GM23248 (cell line): ENCODE measurements at places on chromosomes 2 and 18.
A peak's percentile ranks its signal among the peaks of the same experiment; 100 is the strongest.

DNA sequence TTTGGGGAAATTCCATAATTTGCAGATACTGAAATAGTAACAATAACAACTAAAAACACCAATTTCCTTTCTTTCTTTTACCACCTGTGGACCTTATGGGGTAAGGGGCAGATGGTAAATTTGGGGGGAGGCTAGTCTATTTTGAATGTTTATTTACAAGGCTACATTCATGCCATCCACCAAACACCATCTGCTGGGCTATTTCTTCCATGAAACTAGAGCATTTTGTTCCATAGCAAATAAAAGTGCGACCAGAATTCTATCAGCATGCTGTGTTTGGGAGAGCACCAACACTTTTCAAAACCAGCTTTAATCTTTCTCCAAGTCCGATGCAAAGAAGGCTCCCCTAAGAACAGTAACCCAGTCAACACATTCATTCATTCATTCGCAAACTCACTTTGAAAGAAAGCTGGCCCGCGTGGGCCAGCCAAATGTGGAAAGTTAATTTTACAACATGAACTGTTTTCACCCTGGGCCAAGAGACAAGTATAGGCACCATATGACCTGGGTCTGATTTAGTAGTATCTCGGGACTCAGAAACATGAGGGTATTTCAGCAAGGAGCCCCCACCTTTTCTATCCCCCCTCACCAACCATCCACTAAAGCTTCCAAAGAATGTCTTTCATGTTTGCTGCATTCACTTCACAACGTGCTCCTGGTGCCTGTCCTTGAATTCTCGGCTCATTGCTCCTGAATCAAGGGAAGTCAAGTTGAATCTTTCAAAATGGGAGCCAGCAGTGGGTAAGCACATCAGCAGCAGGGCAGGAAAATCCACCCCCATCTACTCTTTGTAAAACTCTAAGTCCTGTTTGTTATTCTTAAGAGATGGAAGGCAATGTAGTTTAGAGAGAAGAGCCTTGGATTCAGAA is 210.6 kb downstream of the C1D start:
- no peak for DNase-seq

DNA sequence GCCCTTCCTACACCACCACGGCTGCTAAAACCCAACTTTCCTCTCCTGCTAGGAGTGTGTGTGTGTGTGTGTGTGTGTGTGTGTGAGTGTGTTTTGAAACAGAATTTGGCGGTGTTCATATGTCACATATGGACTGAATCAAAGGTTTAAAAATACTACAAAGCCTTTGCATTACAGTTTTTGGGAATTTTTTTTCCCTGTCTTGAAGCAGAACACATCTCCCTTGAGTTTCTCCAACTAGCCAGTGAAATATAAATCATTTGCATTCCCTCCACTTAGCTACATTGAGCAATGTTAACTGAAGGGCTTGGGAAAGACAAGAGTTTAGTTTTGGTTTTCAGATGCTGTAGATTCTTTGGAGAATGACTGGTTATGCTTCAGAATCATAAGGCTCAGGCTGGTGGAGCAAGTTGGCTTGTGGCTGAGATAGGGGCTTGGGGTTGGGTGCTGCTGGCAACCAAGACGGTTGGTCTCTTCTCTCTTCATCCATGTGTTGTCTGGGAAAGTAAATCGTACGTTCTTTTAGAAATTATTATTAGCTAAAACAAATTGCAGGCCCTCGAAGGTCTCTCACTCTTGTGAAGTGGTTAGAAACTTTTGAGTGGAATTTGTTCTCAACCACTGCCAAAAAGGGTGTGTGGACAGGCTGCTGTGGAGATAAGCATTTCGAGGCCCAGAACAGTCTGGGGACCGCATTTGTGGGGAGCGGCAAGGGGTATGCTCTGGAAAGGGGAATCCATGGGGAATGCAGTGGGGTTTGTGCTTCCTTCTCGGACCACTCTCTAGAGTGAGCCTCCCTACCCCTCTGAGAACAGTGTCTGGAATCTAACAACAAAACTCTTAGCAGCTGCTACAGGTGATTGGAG is 1.4 kb downstream of the NRP2 start:
- DNase-seq = peak; percentile 81

- DNase-seq = no peak
These were observed 100.9 kb upstream of the NEUROD1 start for GRCh38 chr2:181781078-181781786.

DNA sequence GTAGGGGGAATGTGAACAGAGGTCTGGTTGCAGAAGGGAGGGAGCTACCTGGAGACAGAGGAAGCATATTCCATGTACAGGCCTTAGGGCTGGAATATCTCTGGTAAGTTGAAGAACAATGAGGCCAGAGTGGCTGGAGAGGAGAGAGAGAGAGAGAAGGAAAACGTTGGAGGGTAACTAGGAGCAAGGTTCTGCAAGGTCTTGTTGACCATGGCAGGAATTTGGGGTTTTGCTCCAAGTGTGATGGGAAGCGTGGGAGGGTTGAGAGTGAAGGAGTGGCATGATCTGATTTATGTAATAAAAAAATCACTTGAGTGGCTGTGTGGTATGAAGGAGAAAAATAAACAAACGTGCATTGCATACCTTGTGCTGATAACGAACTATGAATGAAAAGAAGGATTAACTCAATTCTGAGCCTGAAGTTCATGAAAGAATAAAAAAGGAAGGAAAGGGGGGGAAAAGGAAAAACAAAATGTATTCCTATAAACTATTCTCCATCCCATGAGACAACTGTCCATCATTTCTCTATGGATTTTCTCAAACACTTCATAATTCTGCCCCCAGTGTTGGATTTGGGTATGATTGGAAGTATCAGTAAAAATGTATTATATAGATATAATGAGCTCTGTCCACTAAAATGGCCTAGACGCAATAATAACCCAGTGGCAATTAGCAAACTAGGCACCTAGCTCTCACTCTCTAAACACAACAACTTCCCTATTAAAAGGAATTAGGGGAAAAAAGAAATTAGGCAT is 59.7 kb upstream of the PMAIP1 start:
- no peak for DNase-seq

GRCh38 chr2:25372405-25373268 is 30.9 kb upstream of the DNMT3A start:
- DNase-seq = no peak

DNA sequence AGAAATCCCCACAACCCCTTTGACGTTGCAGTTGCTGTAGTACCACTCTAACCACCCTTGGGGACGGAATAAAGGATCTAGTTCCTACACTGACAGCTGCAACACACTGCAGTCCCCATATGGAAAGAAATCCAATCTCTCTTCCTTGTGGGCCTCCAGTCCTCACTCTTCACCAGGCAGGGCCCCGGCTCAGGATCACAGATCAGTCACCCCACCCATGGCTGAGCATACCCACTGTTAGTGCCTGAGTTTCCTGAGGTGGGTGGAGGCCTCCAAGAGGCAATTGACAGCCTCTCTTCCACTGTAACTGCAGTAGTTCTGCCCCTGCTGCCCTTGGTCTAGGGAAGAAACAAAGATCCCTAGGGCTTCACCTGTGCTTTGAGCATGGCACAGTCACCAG is 670.0 kb upstream of the CDH2 start:
- no peak for DNase-seq

DNA sequence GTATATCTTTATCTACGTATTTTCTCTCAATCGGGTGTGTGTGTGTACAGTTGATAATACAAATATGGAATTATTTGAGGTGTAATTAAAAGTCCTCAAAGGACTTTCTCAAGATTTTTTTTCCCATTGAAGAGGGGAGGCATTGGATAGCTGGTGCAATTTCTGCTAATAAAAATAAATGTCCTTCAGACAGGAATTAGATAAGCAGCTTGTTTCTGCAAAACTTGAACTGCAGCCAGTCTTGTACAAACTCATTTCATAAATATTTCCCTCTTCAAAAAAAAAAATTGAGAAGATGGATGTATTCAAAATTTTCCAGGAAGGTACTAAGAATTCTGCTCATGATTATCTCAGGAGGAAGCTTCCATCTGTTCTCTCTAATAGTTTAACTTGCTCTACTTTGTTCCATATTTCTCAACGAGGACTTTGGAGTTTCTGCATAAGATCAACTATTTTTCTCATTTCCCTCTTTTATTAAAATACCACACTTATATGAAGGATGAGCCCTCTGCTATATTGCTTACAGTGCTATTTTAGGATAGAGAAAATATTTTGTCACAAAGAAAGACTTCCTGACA is 33.0 kb upstream of the GLS start:
- peak; percentile 62 for DNase-seq

- no peak for DNase-seq
These were observed 23.1 kb downstream of the HS1BP3 start for GRCh38 chr2:20627712-20628380.

DNA sequence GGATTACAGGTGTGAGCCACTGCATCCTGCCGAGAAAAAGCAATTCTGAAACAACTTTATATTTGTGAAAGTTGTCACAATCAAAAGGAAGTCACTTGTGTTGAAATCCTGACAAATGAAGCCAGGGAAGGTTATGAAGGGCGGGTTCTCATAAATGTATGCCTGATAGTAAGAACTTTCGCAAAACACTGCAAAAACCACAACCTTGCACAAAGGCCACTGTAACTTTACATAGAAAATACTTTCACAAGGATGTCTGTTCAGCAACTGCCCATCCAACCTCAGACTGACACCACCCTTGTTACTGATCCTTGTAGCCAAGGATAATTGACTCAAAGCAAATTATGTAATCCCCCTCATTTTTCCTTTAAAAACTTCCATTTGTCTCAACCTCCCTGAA is 90.6 kb downstream of the SLC4A3 start:
- no peak for DNase-seq

DNA sequence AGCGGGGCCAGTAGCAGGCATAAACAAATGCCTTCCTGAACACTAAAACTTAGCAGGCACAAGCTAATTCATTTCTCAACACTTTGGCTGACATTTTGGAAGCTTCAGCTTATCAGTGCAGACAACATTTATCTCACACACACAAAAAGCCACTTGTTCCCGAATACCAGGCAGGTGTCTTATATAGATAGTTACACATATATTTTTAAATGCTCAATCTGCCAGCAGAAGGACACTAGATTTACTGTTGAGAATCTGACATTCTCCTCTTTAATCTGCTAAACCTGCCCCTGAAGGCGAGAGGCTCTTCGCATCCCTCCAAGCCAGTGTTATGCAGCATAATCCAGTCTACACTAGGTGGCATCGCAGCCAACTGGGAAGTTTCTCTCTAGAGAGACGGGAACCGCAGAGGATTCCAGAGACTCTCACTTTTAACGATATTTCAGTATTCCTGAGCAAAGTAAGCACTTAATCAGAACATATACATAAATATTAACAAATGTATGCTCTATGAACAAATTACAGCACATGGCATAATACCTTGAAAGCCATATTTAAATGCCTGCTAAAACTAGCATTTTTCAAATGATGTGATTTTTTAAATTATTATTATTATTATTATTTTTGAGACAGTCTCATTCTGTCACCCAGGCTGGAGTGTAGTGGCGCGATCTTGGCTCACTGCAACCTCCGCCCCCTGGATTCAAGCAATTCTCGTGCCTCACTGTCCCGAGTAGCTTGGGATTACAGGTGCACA is 90.2 kb upstream of the SCG2 start:
- peak; percentile 79 for DNase-seq

DNA sequence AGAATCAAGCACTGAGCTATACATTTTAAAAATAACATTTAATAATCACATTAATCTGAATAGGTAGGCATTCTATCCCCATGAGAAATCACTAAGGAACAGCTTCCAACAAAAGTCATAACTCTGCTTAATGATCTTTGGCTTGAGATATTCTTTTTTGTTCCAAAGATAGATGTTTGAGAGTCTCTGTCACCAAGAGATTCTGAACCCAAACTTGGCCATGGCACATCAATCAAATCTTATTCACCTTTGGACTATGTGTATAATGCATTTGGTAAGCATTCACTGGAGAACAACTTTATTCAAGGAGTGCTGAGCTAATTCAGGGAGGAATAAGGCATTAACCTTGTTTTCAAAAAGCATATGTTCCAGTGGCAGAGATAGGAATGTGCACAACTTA is 743.3 kb downstream of the SLC4A3 start:
- no peak for DNase-seq

DNA sequence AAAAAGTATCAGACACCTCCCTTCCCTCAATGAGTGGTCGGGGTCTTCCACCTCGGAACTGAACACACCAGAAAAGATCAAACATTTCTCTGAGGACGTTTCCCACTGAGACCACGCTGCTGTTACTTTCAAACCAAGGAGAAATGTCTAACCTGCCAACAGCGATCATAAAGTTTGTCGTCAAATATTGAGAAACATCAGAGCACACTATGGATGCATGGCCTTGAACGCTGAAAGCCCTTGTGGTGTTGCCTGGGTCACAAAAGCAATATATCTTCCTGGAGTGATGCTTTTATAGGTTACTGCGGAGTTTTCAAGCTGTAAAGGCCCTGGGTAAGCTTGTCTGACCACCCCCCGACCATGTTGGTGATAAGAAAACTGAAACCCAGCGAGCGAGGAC is 70.2 kb upstream of the ID2 start:
- DNase-seq = no peak

DNA sequence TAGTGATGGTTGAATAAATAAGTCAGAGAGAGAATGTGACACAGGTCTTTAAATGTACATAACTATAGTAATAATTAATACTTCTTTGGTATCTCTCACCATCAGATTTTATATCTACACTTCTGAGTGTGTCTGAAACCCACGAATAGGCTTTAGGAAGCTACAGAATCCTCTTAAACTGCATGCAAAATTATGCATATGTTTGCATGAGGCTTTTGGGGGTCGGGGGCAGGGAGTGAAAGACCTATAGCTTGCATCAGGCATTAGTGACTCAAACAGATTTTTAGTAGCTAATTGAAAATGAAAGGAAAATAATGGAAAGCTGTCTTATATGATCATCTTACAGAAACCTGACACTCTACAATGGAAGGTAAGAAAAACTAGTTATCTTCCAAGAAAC is 14.9 kb downstream of the LRPPRC start:
- DNase-seq = no peak

GRCh38 chr2:33694904-33695303 is 95.8 kb upstream of the FAM98A start:
- DNase-seq = no peak

DNA sequence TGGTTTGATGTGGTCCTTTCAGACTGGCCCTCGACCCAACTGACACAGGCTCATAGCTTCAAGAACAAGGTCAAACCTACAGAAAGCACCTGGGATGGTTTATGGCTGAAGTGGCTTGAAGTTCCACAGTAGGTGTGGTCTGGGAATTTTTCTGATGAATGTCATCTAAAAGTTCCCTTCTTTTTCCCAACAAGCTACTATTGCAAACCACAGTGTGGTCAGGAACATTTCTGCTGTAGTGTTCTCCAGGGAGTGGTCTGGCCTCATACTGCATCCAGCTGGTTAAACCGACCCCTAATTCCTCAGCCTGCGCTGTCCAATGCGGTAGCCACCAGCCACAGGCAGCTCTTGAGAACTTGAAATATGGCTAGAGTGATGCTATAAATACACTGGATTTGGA is 92.7 kb downstream of the FAM124B start:
- peak; percentile 37 for DNase-seq
